ENCODE measurements at places on chromosomes 5 and 9. TPM values are rescaled to one million over a fixed set of nuclear protein-coding genes. Genes with fewer than 3 reads are reported as not detected.

Gene SCAMP1
- 22.1 TPM for total RNA-seq

Gene NR2F1
- total RNA-seq = 15.6 TPM

Gene CDH12
- not detected for total RNA-seq

Gene LRRC19
- total RNA-seq = not detected

Gene HSPA4
- 43.3 TPM for total RNA-seq

- DNase-seq = no peak
These were observed 72.8 kb upstream of the ZNF608 start for GRCh38 chr5:124819201-124819600.

- DNase-seq = no peak
These were observed 11.2 kb downstream of the RCL1 start for GRCh38 chr9:4803670-4804530.

DNA sequence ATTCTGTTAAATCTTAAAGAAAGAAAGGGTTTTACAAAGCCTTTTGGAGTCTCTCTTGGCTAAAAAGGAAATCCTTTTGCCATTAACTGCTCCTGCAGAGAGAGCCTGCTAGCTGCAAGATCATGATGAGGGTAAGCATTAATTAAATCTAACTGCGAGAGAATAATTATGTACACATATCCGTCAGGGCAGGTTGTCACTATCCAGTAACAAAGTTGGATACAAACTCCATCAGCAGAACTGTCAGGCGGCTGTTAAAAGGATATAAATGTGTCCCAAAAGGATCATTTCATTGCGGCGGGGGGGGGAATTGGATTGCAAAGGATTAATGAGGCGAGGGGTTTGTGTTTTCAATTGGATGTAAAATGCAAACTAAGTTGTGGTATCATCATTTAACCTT is 289.3 kb downstream of the ASTN2 start:
- no peak for DNase-seq

DNA sequence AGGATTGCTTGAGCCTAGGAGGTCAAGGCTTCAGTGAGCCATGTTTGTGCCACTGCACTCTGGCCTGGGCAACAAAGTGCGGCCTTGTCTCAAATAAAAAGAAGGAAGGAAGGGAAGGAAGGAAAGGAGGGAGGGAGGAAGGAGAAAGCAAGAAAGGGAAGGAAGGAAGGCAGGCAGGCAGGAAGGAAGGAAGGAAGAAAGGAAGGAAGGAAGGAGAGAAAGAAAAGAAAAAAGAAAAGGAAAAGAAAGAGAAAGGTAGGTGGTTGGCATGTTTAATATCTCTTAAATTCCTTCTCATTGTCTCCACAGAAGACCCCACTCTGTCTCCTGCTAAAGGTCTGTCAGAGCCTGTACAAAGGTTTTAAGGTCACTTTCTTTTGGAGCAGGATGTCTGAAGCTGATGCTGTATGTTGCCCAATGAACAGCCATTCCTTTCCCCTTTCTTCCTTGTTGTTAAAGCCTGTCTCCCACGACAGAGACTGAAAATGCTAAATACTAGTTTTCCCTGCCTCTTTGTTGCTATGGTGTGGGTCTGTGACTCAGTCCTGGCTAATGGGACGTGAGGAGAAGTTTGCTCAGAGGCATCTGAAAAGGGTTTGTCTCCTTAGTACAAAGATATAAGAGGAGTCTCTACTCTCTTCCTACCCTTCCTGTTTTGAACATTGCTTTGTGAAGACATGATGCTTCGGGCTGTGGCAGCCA is 213.3 kb downstream of the PCSK1 start:
- DNase-seq = no peak

DNA sequence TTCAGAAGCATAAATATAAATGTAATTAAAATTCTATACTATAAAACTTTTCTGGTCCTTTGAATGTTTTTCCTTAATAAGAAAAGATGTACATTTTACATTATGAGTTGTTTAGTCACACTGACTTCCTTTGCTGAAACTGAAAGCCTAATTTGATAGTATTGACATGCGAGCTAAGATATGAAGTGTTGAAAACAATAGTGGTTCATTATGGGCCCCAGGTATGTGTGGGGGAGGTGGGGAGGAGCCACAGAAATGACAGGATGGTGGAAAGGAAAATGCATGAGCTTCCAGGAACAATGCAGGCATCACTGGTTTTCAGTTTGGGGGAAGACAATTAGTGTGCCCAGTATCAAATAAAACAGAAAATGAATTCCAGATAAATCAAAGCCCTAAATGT is 35.4 kb upstream of the RLN1 start:
- no peak for DNase-seq

DNA sequence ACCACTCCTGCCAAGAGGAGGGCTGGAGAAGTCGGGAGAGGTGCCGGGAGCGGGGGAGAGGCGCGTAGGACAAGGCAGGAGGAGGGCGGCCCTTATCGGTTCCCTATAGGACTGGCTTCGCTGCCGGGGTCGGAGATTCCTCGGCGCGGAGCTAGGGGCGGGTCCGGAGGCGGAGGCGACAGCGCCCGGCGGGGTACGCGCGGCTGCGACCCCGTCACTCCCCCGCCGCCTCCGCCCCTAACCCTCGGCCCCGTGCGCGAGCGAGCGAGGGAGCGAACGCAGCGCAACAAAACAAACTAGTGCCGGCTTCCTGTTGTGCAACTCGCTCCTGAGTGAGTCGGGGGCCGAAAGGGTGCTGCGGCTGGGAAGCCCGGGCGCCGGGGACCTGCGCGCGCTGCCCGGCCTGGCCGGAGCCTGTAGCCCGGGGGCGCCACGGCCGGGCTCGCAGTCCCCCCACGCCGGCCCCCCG is 2.0 kb downstream of the GLIS3 start:
- peak; percentile 32 for DNase-seq

GRCh38 chr5:164353155-164353554 is 847.7 kb downstream of the MAT2B start:
- no peak for DNase-seq

GRCh38 chr5:51381761-51382474 is 1.3 kb upstream of the ISL1 start:
- no peak for DNase-seq

DNA sequence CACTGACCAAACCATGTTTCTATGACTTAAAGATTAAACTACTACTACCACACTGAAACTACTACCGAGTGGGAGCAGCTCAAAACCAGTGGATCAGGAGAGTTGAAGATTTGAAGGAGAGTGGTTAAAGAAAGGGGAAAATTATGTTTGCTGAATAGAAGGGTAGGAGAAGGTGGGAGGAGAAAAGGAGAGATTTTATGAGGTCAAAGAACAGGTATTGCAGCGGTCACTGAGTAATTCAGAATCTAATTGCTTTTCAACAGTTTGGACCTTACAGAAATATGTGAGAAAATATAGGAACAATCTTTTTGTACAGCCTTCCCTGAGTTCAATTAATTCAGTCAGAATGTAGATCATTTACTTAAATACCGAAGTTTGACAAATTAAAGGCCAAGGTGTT is 24.6 kb downstream of the EDIL3 start:
- DNase-seq = no peak

- DNase-seq = no peak
These were observed 65.3 kb downstream of the MARCHF3 start for GRCh38 chr5:126965061-126965475.

- DNase-seq = no peak
These were observed 459.5 kb upstream of the KLF4 start for GRCh38 chr9:107949061-107949460.

DNA sequence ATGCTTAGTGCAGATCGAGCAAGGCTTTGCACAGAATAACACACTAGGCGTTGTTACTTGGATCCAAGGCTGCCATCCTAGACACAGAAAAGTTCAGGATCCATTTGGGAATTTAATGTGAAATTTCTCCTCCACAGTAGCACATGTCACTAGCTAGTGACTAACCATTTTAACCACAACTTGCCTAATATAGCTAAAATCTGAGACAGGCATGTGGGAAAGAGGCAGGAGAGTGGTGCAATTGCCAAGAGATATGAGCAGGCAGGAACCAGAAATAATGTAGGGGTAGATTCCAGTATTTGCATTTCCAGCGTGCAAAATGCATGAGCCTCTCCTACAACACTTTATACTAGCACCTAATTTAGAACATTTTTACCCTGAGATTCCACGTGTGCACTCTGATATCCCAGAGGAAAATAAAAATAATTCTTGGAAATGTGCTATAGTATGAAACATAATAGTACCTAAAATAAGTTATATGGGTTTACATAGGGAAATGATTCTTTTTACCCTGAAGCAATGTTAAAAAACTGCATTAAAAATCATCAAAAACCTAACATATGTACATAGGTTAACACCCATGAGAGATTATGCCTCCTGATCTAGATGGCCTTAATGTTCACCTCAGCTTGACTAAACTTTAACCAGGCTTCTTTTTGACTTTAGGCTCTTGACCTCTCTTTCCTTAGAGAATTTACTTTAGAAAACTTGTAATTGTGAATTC is 1230.6 kb upstream of the NUDT12 start:
- DNase-seq = no peak

DNA sequence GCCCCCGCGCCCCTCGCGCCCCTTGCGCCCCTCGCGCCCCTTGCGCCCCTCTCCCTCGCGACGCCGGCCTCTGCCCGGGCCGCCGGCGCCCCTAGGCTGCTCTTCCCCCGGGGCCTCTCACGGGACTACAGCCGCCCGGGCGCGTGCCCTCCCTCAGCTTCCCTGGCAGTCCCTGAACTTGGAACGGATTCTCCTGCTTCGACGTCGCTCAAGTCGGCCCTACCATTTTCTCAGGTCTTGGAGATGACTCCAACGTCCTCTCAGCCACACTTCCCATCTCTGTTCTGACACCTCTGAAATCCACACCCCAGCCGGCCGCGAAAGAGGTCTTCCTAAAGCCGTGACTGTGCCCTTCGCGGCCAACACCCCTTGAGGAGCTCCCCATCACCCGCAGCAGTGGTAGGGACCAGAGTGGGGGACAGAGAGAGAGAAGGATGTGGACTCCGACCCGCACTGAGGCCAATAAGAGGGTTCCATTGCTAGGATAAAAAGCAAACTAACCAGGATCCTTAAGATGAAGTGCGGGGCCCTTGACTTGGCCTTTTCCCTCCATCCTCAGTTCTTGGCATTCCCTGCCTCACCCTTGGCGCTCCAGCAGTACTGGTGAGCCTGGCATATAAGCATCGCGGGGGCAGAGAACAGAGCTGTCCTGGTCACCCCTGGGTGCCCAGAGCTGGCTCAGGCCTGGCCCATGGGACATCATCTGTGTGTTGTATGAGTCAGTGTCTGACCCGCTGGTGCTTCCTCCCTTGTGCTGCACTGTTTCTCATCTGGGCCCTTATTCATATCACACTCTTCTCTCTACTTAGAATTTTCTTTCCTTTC is 38.6 kb upstream of the GARNL3 start:
- no peak for DNase-seq

DNA sequence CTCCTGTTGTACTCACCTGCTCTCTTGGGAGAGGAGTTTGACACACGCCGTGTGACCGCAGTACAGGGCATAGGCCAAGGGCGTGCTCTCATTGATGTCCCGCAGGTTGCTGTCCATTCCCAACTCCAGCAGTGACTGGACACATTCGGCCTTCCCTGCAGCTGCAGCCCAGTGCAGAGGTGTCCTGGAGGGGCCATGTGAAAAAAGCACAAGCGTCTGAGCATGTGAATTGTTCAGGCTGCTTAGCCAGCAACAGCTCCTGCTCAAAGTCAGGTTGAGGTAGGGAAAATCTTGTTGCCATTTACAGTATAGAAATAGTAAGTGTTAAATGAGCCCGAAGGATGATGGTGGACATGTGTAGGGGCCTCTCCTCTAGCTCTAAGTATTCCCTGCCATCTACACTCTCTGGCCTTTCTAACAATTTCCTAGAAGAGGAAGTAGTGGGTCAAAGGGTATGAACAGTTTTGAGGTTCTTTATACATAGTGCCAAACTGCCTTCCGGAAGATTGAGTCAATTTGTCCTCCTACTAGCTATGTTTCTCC is 116.5 kb downstream of the ANKRD55 start:
- DNase-seq = no peak

GRCh38 chr9:137349471-137350033 is 47.5 kb upstream of the NRARP start:
- no peak for DNase-seq

DNA sequence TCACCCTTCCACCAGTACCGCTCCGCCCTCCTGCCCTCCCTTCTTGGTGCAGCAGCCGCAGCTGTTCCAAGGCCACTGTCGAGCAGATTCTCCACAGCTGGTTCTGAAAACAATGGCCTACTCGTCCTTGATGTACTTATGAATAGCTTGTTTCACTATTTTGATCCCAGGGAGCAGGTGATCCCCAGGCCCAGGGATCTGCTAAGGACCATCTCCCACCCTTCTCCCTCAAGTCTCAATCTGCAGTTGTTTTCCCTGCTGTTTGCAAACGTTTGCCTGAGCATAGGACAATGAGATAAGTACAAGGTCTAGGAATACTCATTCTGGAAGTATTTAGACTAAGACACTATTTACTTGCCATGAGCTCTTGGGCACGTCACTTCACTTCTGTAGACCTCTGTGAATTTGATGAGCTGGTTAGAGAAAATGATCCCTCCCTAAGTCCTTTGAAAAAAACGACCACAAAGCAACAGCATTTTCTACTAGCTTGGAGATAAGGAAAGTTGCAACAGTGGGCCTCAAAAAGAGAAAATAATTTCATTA is 1.8 kb downstream of the LURAP1L start:
- DNase-seq = peak; percentile 49

DNA sequence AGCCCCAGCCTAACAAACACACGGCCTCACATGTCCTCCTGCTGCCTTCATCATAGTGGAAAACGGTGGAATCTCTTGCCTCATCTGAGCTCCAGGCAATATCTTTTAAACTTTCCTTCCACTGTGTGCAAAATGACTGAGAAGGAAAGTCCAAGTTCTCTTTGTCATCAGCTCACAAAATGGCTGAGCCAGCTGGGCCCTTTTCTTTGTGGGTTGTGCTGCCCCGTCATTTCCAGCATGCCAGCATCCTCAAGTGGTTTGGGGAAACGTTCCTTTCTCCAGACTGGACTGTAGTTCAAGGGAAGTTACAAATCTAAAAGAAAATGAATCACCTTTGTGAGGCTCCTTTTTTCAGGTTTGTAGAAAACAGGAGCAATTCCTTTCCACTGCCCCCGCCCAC is 171.1 kb upstream of the FSTL4 start:
- DNase-seq = no peak

GRCh38 chr5:97094579-97095317 is 47.7 kb downstream of the LIX1 start:
- no peak for DNase-seq

DNA sequence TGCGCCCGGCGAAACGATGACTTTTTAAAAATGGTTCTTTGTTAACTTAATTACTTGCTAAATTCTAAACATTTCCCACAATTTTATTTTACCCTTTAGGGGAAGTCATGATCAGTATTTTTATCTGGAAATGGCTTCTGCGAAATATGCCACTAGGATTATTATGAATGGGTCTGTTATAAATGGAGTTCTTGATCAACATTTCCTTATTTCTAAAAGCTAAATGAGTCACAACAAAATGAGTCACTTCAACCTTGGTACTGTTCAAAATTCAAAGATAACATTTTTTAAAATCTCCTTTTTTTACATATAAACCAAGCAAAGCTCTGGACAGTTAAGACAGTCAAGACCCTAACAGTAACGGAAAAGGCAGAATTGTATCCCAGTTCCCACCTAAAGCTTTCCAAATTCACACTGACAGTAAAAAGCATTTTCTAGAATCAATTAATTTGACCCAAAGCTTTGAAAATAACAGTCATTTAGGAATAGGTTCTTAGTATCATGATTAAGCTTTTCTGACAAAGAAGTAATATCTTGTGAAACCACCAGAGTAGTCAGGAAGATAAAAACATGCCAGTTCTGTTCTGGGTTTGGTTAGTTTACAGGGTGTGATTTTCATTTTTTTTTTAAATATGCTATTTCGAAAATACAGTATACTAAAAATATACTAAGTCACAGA is 81.7 kb downstream of the LHFPL2 start:
- no peak for DNase-seq

GRCh38 chr9:25733336-25733982 is 55.2 kb upstream of the TUSC1 start:
- no peak for DNase-seq

Data from omental fat pad (tissue), 4 donors.